ENCODE measurements at places on chromosomes 7 and 10.
A peak's percentile ranks its signal among the peaks of the same experiment; 100 is the strongest.

GRCh38 chr10:79181227-79181626, 112.5 kb downstream of the ZMIZ1 start:
- DNase-seq, result no peak

DNA sequence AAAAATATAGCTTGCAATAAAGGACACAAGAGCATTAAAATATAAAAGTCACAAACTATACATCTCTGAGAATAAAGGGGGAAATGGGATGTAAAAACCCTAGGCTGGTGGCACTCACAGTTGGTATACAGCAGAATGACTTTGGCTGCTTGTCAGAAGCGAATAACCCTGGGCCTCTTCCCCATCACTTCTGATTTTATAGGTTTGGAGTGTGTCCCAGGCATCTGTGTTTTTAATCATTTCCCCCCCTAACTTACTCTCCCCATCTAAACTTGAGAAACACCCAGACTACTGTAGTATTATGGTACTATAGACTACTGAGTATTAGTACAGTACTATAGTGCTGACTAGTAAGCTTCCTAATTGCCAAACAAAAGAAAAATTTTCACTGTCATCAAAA, 1.8 kb upstream of the RPA3 start:
- DNase-seq, result no peak

GRCh38 chr7:42831718-42832522, 80.0 kb downstream of the C7orf25 start:
- DNase-seq, result peak; percentile 14

DNA sequence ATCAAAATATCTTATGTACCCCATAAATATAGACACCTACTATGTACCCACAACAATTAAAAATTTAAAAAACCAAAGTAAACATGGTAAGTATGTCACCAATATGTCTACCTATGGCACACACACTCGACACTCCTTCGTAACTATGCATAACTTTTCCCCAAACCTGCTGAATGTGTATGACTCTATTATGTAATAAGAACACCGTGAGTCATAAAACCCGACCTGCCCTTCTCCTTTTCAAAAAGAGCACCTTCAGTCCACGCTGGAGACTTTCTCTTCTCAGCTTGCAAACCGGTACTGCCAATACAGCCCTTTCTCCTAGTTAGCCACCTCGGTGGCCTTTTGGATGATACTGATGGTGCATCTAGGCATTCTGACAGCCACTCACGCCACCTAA, 186.3 kb downstream of the PRPF18 start:
- DNase-seq, result no peak

GRCh38 chr7:76129366-76129765, 72.3 kb upstream of the SRRM3 start:
- DNase-seq, result peak; percentile 11

DNA sequence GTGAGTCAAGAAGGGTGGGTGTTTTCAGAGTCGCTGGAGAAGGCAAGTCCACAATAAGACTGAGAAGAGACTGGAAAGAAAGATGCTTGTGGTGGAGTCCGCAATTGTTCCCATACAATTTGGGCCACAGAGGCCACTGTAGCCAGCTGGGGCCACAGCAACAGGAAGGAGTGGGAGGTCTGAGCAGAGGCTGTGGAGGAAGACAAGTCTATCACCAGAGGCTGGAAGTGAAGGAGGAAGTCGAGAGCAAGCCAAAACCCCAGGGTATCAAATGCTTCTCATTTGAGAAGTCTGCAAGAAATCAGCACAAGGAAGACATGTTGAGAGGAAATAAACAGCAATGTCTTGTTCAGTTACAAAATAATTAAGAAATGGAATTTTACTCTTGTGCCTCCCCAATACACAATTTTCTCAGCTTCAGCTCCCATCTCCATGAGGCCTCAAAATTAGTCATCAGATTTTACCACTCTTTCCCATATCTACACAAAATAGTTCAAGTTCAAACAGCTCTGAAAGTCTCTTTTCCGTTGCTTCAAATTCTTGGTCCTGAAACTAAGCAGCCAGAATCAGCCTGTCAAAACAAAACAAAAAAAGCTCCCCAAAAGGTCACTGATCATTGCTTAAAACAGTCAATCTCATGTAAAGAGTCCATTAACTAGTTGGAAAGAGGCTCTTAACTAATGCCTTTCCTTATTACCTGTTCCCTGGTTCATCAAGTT, 31.6 kb downstream of the SLC16A12 start:
- no peak for DNase-seq

- DNase-seq, result no peak
Measured at GRCh38 chr7:89312551-89312950, 517.0 kb upstream of the TEX47 start.

DNA sequence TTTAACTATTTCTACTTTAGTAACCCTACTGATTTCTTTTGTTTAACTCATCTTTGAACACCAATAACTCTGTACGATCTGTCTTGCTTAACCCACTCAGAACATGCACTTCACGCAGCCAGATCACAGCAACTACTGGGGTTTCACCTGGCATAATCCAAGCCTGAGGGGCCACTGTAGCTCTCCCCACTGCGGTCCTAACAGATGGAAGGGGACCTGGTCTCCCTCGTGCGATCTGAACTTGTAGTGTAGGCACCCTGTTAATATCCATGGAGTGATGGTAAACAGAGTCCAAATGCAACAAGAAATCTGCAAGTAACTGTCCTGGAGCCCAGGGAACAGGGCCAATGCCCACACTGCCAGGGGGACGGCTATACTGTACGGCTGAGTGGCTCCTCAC, 45.5 kb downstream of the INSIG1 start:
- no peak for DNase-seq

GRCh38 chr10:114395366-114396022, 8.8 kb downstream of the AFAP1L2 start:
- DNase-seq, result no peak

DNA sequence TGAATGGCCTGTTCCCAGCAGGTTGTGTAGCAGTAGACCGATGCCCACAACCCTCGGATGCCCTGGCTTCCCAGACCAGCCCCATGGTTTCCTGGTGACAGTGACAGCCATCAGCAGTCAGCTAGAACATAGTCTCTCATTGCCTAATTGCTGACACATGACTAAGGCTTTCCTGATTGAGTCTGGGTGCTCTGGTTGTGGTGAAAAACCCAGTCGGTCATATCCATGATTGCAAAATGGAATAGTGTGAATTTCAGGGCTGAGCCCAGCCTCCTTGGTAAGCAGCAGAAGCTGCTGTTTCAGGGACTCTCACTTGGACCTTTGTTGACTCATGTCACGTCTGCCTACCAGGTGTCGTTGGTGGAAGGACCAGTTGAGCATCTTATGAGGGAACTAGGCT, 36.6 kb downstream of the POR start:
- peak; percentile 40 for DNase-seq

GRCh38 chr10:92849234-92849525, 860 bp downstream of the EXOC6 start:
- DNase-seq, result no peak

GRCh38 chr7:45720989-45721388, 146.8 kb downstream of the ADCY1 start:
- DNase-seq, result no peak

DNA sequence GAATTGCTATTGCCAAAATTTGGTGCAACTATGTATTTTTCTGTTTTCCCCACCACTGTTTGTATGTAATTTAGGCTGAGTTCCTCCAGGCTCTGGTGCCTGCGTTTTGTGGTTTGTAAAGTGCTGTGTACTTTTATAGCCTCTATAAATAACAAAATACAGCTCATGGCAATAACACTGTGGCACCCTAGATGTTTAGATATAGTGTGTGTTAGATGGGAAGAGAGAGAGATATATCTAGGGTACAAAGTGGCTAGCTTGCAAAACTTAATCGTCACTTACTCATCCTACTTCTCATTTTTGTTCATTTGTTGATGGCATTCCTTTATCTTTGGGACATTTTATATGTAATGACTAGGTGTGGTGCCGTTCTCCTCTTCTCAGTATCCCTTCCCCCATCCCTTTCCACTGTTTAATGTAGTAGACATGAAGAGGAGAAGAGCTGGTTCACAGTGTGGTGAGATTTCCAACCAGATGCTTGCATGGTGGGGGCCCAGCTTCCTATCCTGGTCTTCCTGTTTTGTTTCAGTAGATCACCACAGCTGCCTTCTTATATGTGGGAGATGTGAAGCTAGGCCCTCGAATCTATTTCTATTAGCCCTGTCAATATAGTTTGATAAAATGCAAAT, 115.0 kb downstream of the SND1 start:
- DNase-seq, result no peak

- DNase-seq, result peak; percentile 22
Measured at GRCh38 chr7:140646931-140647647, 6.5 kb upstream of the DENND2A start.

- no peak for DNase-seq
Measured at GRCh38 chr10:77526868-77527617, 110.6 kb downstream of the KCNMA1 start.

DNA sequence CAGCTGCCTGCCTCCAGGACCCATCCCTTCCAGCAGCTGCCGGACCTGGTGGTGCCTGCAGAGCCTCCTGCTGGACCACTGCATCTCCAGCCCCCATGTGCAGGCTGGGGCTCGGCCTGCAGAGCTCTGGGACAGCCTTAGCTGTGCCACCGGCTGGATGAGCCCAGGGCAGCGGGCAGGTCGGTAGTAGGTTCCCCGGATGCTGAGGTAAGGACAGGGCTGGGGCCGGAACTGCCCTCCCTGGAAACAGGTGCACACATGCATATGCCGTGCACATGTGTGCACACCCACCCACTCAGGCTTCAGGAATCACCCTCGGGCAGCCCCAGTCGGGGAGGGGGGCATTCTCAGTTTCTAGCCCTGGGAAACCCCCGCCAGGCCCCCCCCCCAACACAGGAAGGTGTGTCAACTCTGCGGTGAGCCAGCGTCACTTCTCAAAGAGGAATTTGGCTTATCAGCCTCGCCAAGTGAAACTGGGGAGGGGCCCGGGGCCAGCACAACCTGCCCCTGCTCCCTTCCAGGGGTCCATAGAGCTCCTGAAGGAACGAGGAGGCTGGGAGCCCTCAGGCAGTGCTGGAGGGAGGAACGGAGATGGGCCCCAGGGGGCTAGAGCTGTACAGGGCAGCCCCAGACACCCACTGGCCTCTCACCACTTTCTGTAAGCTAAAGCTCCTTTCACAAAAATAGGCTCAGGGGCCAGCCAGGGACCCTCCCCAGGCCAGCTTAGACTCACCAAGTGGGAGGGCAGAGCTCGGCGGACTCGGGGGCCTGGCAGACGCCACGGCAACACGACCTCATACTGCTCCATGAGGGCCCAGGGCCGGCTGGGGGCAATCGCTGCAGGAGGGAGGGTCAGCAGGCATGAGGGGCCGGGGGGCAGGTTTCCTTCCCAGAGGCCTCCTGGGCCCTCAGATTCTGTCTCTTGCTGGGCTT, 1.7 kb downstream of the ADAM8 start:
- no peak for DNase-seq

- no peak for DNase-seq
Measured at GRCh38 chr10:32175629-32176028, 119.4 kb upstream of the KIF5B start.

DNA sequence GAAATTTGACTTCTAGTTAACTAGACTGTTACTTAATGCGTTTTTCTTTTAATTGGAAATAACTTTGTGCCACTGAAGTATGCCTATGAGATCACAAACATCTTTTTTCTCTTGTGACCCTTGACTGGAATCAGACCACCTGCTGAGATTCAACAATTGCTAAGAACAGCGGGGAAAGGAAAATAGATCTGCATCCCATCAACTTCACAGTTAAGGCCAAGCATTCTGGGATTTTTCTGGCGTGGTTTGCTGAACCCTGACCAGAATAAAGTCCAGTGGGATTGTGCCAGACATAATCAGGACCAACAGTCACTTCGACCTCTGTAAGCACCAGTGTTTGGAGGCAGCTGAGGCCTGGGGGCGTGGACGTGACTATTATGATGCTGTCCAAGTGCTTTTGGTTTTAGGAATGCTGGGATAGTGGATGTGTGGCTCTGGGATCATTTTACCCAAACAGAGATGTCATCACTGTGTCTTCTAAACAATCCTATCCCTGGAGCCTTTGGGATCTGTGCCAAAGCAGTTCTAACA, 373.3 kb upstream of the PRKCQ start:
- peak; percentile 1 for DNase-seq

GRCh38 chr7:102872460-102872859, 40.3 kb upstream of the LRRC17 start:
- DNase-seq, result peak; percentile 97

- no peak for DNase-seq
Measured at GRCh38 chr10:37682617-37683016, 174.8 kb downstream of the ZNF248 start.

- no peak for DNase-seq
Measured at GRCh38 chr10:44418637-44419036, 33.7 kb upstream of the CXCL12 start.
